NCI-H1417 (cell line): ENCODE measurements at places on chromosomes 16 and 17.

DNA sequence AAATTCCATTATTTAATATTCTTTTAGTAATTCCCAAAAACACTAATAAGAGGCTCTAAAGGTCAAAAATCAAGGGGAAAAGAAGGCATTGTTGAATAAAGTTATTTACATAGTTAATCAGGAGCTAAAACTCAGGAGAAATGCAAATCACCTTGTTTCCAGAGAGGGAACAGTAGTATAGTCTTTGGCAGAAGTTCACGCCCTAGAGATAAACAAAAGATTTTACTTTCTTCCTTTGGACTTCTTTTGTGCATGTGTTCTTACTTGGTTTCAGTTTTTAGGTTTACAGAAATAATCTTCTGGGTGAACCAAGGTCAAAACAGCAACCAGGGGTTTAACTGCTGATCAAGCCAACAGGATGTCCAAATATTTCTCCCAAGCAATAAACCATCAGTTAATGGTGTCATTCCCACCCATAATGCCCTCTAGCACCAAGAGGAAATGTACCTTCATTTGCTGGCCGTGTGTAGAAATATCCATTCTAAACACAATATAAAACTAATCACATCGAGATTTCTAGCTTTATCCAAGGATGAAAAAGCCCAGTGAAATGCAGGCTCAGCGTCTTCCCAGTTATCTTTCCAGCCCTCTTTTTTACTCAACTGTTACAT lies 518.8 kb upstream of the SOX9 start:
- no peak for DNase-seq

DNA sequence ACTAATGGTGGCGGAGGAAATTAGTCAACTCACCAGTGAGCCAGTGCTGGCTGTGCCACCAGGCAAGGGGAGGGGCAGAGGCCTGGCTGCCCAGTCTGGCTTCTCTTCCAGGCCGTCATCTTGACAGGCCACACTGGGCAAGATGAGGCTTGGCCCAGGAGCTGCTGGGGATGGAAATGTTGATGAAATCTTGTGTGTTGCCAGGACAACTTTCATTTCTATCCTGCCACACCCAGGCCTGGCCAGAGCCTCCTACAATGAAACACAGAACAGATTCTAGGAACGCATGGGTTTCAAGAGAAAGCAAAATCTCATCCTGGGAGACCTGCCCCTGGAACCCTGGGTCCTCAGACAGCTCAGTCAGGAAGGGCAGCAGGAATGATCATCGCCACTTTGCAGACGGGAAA lies 9.3 kb downstream of the HEXIM2 start:
- no peak for DNase-seq

DNA sequence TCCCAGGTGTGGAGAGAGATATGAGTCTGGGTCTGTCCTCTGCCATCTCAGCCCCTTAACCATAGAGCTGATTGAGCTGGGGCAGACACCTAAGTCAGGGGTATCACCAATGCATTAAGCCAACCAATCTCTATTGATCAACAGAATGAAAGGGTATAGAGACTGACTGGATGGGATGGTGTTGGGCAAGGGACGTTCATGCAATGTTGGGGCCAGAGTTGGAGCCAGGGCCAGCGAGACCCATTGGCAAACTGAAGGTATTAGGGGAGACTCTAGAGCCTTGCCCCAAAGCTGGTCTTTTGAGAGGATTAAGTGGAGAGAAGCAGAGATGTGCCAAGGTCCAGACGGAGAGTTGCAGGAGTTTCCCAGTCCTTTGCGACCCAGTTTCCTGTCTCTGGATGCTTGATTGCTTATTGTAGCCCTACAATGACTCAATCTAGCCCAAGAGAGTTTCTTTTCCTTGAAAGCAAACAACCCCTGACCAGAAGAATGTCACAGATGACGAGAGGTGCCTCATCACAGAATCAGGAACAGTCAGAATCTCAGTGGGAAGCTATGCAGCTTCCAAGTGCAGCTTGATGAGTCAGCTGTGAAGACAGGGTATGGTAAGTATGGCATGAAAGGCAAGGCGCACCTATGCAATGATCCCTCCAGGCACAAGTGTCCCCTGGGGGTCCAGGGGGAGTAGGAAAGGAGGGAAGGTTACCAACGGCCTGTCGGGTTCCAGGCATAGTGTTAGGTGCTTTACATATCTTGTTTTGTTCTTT lies 137.2 kb downstream of the UTP18 start:
- no peak for DNase-seq

- DNase-seq, result no peak
Observed at GRCh38 chr17:15145621-15146020, 119.5 kb downstream of the PMP22 start.

DNA sequence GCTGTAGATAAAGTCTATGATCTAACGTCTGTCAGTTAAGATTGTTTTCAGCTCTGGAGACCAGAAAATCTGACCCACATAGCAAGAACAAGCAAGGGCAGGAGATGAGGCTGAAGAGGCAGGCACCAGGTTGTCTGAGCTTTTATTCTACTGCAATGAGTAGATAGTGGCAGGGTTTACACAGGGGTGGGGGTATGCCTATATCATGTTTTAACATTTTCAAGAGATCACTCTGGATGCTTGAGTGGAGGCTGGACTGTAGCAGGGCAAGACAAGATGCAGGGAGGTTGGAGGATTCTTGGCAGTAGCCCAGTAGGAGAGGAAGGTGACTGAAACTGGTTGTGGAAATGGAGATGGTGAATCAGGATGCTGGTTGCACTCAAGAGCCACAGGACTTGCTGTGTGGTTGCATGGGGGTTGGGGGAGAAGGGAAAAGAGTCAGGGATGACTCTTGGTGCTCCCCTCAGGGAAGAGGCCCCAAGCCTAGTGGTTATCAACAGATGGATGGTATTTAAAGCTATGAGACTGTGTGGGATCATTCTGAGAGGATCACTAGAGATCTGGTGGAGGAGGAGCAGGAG lies 143.1 kb upstream of the KCNJ18 start:
- no peak for DNase-seq

DNA sequence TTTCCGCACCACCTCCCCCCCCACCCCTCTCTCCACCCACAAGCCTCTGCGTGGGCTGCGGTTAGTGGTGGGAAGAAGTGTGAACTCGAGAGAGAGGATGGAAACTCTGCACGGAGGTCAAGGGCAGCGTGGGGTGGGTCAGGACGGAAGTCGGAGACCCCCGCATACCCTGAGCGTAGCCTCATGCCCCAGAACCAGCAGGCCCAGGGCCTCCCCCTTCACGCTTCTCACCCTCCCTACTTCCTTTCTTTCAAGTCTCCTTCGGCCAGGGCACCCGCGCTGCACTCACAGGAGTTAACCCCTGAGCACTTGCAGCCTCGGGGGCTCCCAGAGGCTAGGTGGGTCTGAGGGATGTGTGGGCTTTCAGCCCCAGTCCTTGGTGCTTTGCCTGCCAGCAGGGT lies 9.2 kb downstream of the TBKBP1 start:
- DNase-seq, result no peak

GRCh38 chr17:80253631-80254395 lies 6.8 kb upstream of the RNF213 start:
- DNase-seq, result no peak

- no peak for DNase-seq
Observed at GRCh38 chr17:42985225-42985624, 4.9 kb downstream of the RUNDC1 start.

GRCh38 chr16:15572329-15573001 lies 70.5 kb downstream of the MARF1 start:
- DNase-seq, result no peak

- DNase-seq, result no peak
Observed at GRCh38 chr17:52149626-52150025, 8.9 kb downstream of the CA10 start.

DNA sequence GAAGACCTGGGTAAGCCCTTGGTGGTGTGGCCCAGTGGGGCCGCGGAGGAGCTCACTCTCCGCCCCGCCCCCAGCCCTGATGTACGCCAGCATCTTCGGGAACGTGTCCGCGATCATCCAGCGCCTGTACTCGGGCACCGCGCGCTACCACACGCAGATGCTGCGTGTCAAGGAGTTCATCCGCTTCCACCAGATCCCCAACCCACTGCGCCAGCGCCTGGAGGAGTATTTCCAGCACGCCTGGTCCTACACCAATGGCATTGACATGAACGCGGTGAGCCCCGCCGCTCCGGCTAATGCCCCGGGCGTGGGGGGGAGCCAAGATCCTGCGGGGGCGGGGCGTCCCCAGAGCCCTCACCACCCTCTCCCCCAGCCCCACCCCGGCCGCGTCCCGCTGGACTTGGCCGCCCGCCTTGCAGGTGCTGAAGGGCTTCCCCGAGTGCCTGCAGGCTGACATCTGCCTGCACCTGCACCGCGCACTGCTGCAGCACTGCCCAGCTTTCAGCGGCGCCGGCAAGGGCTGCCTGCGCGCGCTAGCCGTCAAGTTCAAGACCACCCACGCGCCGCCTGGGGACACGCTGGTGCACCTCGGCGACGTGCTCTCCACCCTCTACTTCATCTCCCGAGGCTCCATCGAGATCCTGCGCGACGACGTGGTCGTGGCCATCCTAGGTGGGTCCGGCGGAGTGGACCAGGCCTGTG lies 12.1 kb upstream of the DCAF7 start:
- DNase-seq, result peak; percentile 37

DNA sequence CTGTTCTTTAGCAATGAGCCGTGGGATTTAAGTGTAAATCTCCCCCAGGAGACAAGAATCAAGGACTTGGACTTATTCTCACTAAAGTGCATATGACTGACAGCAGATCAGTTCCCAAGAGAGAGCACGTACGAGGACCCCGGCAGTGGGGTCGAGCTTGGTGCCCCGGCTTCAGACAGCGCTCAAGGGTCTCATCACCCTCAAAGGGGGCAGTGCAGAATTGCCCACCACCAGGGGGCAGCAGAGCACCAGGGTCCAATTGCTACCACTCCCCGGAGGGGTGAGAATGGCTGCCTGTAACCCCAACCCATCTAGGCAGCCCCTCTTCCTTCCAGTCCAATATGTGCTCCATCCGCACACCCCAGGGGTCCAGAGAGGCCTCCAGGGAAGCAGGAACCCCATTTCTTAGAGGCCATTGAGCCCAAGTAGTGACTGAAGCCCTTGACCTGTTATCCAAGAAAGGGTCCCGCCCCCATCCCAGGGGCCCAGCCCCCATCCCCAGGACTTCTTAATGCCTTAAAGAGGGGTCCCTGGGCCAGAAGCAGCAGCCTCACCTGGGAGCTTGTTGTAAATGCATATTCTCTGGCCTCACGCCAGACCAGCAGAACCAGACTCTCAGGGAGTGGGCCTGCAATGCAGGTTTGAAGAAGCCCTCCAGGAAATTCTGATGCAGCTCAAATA lies 86.1 kb downstream of the ZDHHC7 start:
- DNase-seq, result no peak

GRCh38 chr17:71117466-71117865 lies 948.1 kb downstream of the KCNJ2 start:
- no peak for DNase-seq

DNA sequence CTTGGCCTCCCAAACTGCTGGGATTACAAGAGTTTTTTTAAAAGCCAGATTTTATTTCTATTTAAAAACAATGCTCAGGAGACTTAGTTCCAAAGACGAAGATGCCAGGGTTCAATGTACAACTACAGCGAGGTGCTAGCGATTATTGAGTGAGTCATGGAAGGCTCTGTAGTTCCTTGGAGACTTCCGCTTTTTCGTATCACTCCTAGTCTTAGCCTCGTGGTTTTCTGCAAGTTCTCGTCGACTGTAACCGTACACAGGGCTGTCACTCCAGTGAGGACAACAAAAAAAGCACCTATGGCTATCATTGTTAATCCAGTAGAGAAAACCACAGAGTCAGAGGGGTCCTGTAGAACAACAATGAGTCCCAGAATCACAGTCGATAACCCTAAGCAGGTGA lies 22.7 kb upstream of the ZC3H7A start:
- DNase-seq, result no peak

GRCh38 chr17:4417129-4417667 lies 16.5 kb upstream of the SPNS3 start:
- no peak for DNase-seq

- DNase-seq, result no peak
Observed at GRCh38 chr17:80633207-80633606, 88.6 kb downstream of the RPTOR start.

DNA sequence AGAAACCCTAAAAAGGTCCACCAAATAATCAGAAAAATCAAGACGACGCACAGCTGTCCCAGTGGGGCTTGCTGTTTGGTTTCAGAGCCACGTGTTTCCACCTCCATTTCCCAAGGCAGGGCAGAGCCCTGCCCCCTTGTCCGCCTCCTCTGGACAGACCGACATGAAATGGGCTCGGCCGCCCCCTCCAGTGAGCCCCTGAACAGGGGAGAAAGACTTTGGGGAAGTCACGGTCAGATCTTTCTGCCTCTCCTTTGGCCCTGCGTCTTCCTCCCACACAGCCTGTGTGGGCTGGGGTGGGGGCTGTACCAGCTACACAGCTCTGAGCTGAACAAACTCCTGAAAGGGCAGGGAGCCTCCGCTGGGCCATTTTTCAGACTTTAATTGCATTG lies 230.7 kb downstream of the ENGASE start:
- no peak for DNase-seq

DNA sequence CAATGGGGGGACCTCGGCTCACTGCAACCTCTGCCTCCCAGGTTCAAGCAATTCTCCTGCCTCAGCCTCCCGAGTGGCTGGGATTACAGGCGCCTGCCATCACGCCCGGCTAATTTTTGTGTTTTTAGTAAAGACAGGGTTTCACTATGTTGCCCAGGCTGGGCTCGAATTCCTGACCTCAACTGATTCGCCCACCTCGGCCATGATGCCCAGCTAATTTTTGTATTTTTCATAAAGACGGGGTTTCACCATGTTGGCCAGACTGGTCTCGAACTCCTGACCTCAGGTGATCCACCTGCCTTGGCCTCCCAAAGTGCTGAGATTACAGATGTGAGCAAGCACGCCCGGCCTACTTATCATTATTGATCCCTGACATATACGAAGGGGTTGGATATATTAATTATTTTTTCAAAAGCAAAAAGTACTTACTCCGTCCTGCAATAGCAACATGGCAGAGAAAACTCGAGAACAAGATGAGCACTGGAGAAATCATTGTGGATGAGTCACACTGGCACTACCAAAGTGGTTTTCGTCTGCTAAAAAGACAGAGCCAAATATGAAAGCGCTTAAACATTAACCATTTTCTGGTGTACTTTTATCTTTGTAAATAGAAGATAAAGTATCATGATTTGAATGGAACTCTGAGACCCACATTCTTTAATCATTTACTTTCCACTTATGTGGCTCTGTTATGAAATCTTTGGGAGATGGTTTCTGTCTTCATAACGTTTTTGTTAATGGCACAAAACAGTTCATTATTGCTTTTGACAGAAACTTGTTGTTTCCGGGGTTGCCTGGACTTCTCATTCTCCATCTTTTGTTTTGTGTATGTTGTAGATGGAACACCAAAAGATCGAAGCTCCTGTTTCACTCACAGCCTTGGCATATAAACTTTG lies at the start of gene APOH:
Gene APOH, minus strand, starts transcription at position 529 of the 896 bp plus-strand sequence. Its CDS starts 36 bp downstream, at position 493.
- DNase-seq, result no peak

DNA sequence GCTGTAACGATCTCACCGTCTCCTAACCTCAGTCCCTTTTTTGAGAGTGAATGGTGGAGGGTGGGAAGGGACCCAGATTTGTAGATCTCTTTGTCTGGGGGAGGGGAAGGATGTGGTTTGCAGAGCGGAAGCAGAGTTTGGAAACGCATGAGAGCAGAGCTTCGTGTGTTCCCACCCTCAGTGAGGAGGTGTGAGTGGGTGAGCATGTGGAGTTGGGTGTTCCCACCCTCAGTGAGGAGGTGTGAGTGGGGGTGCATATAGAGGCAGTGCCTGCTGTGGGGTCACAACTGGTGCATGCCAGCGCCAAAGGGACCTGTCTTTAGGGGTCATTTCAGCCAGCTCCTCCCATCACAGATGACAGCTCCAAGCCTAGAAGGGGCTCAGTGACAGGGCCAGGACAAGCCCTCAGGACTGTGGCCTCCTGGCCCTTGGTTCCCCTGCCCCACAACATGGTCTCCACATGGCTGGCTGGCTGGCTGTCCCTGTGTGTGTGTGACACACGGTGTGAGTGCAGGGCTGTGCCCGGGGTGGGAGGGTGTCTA lies 1.8 kb upstream of the CISD3 start:
- DNase-seq, result no peak

- no peak for DNase-seq
Observed at GRCh38 chr17:11889266-11889665, 108.0 kb downstream of the ZNF18 start.
